Gastrocnemius medialis (tissue), 4 donors: ENCODE measurements at places on chromosomes 3 and 15. TPM values are rescaled to one million over a fixed set of nuclear protein-coding genes. Genes with fewer than 3 reads are reported as not detected.

Gene DPPA2
- total RNA-seq: not detected

Gene IFRD2
- 119 TPM for total RNA-seq

Gene GOLGA8N
- total RNA-seq: 1.1 TPM

Gene FEZF2
- not detected for total RNA-seq

- no peak for DNase-seq
Measured at GRCh38 chr15:70902107-70902506, 9.5 kb downstream of the LRRC49 start.

- DNase-seq: no peak
Measured at GRCh38 chr3:179224584-179224983, 26.3 kb downstream of the KCNMB3 start.

GRCh38 chr15:35958021-35958420 lies 412.1 kb upstream of the DPH6 start:
- no peak for DNase-seq
